Mesothelial cell of epicardium (in vitro differentiated cells): ENCODE measurements at places on chromosomes 3 and 15.

DNA sequence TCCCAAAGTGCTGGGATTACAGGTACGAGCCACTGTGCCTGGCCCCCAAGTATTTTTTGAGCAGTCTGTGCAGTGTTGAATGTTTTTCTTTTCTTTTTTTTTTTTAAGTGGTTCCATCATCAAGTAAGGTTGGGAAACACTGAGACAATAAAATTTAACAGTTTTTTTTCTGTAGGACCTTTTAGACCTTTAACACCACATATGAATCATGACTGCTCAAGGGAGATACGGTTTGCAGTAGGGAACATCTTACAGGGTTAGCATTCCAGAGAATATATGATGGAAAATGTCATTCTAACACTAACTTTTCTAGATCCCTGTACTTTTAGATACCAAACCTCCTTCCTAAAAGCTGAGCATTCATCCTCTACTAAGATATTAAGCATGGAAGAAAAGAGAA, 41.7 kb downstream of the SNX4 start:
- no peak overlapping the region for H3K4me3 ChIP-seq
- no peaks in the 10 kb centered on the region for H3K27me3 ChIP-seq
- no peaks in the 10 kb centered on the region for H3K4me1 ChIP-seq
- peaks cover 23% of the 10 kb centered on the region for H3K36me3 ChIP-seq
- DNase-seq, result no peak

GRCh38 chr15:48109856-48110531, 10.8 kb upstream of the SLC24A5 start:
- no peak for DNase-seq
- no peaks in the 10 kb centered on the region for H3K27me3 ChIP-seq
- H3K4me3 ChIP-seq, result no peak overlapping the region
- no peak overlapping the region for H3K27ac ChIP-seq
- peaks cover 34% of the 10 kb centered on the region for H3K4me1 ChIP-seq

DNA sequence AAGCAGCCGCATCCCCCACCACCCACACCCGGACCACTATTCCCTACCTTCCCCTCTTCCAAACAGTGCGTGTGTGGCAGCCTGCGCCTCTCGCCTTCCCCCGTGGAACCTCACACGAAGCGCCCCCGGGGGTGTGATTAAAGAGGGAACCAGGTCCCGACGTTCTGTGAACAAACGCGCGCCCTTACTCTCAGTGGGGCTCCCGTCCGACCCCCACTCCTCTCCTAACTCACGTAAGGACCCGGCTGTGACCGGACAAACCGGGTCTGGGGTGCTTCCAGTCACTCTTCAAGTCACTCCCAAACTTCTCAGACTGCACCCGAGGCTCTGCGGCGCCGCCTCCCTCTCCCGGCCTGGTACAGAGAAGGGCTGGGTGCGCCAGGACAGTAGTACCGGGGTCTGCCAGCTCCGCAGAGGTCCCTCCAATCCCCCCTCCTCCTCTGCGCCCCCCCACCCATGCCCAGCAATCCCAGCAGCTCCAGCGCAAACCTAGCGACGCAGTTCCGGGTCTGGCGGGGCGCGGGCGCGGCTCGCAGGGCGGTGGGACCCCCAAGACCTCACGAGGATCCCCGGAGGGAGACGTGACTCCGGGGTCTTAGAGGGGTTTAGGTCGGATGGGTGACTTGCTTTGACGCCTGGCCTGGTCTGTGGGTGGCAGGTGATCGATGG, 574 bp downstream of the DUOXA1 start:
- H3K4me1 ChIP-seq, result peaks cover 14% of the 10 kb centered on the region
- DNase-seq, result no peak
- no peak overlapping the region for H3K27ac ChIP-seq
- no peaks in the 10 kb centered on the region for H3K36me3 ChIP-seq
- H3K27me3 ChIP-seq, result peaks cover 94% of the 10 kb centered on the region

DNA sequence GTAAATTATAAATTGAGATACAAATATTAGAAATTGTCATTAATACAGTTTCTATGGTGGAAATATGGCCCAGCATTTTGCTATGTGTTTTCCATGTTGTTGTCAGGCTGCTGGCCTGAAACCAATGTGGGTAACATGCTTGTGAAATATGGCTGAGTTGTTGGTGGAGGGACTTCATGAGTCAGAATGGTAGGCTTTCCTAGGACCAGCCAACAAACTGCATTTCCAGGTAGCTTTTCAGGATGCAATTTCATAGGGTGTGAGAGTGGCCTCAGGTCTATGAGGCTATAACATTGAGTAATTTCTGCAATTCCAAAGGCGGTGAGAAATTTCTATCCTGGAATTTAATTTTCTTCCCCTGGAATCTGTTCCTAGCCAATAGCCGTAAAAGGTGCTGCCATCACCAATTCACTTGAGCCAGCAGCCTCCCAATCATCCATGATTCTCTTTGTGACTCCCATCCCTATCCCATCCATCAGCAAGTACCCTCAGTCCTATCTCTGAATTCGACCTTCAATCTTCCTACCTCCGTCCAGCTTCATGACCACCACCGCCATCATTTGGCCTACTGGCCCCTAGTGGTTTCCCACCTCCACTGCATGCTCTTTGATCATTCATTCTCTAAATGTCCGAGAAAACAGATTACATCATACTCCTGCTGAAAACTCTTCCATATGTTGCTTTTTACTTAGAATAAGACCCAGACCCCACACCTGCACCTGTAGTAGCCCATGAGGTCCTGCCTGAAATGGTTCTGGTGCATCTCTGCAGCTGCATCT, 276.6 kb upstream of the CFAP20DC start:
- no peak for DNase-seq
- H3K36me3 ChIP-seq, result no peaks in the 10 kb centered on the region
- H3K27me3 ChIP-seq, result peaks cover 12% of the 10 kb centered on the region
- H3K4me1 ChIP-seq, result peaks cover 2% of the 10 kb centered on the region
- no peak overlapping the region for H3K4me3 ChIP-seq
- no peak overlapping the region for H3K27ac ChIP-seq

- H3K27me3 ChIP-seq, result no peaks in the 10 kb centered on the region
- H3K36me3 ChIP-seq, result no peaks in the 10 kb centered on the region
- peaks cover 19% of the 10 kb centered on the region for H3K4me1 ChIP-seq
- H3K27ac ChIP-seq, result peak overlapping the region; percentile 47
- no peak for DNase-seq
Measured at GRCh38 chr3:29561651-29562149, 280.8 kb downstream of the RBMS3 start.

GRCh38 chr3:51538115-51538458, 432 bp upstream of the RAD54L2 start:
- peaks cover 18% of the 10 kb centered on the region for H3K4me1 ChIP-seq
- peak overlapping the region; percentile 91 for H3K4me3 ChIP-seq
- H3K27ac ChIP-seq, result peak overlapping the region; percentile 96
- DNase-seq, result no peak
- no peaks in the 10 kb centered on the region for H3K27me3 ChIP-seq

DNA sequence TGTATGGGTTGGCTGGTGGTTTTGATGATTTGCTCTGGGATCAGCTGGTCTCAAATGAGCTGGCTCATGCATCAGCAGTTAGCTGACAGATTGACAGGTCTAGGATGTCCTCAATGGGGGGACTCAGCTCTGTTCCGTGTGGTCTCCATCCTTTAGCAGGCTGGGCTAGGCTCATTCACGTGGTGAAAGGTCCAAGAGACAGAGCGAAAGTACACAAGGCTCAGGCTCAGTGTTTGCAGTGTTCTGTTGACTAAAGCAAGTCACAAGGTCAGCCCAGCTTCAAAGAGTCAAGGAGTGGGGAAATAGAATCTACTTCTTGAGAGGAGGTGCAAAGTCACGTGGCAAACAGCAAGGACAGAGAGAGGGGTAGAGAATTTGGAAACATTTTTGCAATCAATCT, 126.5 kb upstream of the CMC1 start:
- no peaks in the 10 kb centered on the region for H3K27me3 ChIP-seq
- H3K4me3 ChIP-seq, result no peak overlapping the region
- no peaks in the 10 kb centered on the region for H3K36me3 ChIP-seq
- H3K4me1 ChIP-seq, result no peaks in the 10 kb centered on the region
- H3K27ac ChIP-seq, result no peak overlapping the region
- DNase-seq, result no peak

- H3K27ac ChIP-seq, result no peak overlapping the region
- H3K36me3 ChIP-seq, result peaks cover 26% of the 10 kb centered on the region
- no peaks in the 10 kb centered on the region for H3K27me3 ChIP-seq
- DNase-seq, result no peak
- no peaks in the 10 kb centered on the region for H3K4me1 ChIP-seq
Measured at GRCh38 chr3:44932986-44933944, 42.7 kb downstream of the ZDHHC3 start.

DNA sequence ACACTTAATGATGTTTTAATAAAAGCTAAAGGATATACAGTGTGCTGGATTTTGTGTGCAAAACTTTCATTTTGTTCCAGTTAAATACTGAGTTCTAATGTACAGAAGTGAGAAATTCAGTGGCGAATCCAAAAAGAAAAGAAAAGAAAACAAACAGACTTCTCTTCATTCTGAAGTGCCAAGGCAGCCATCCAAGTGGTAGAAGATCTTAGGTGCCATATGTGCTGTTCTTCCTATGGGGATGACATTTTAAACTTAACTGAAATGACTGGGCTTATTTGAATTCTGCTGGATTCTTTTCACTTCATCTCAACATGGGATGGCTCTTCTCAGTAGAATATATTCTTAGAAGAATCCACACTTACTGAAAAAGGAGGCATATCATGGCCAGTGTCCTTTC, 416.5 kb downstream of the ROBO2 start:
- DNase-seq, result no peak
- H3K27ac ChIP-seq, result no peak overlapping the region
- H3K4me3 ChIP-seq, result no peak overlapping the region
- H3K4me1 ChIP-seq, result no peaks in the 10 kb centered on the region
- H3K27me3 ChIP-seq, result no peaks in the 10 kb centered on the region
- H3K36me3 ChIP-seq, result no peaks in the 10 kb centered on the region

DNA sequence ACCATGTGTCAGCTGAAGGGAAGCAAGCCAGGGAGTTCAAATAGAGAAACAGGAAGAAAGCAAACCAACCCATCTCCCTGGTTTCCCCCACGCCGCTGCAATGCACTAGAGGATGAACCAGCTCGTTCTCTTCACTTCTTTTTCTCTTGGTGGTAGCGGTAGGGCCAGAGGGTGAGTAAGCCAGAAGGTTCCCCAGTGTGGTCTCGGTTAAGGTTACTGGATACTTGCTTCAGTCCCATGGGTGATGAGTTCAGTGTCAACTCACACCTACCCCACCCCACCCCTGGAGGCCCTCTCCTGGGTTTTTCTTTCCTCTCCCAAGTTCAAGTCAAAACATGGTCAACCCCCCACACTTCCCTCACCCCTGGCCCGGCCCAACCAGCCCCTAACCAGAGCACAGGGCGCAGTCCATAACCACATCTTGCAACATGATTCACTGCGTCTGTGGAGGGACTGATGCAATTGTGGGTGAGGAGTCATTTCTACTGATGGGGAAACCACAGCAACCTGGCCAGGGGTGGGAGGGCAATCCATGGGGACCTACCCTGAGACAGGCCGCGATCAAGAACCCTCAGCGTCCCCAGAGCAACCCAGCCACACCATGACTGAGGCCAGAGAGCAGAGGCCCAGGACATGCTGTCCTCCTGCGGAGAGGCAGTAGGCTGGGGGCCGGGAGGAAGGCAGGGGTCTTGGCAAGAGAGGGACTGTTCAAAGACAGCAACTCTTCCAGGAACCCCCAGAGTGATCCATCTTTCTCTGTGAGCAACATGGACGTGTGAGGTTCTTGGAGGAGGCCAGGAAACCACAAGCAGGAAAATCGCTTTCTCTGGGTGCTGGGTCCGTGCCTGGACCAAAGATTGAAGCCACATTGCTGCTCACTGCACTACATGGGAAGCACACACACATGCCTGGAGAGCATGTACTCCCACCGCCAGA, 276.6 kb downstream of the UACA start:
- no peak overlapping the region for H3K4me3 ChIP-seq
- no peak for DNase-seq
- peaks cover 75% of the 10 kb centered on the region for H3K27me3 ChIP-seq
- H3K36me3 ChIP-seq, result no peaks in the 10 kb centered on the region
- no peak overlapping the region for H3K27ac ChIP-seq
- peaks cover 3% of the 10 kb centered on the region for H3K4me1 ChIP-seq

GRCh38 chr15:81897057-81897677, 148.7 kb downstream of the MEX3B start:
- H3K4me1 ChIP-seq, result peaks cover 8% of the 10 kb centered on the region
- no peak for DNase-seq
- no peak overlapping the region for H3K27ac ChIP-seq
- H3K27me3 ChIP-seq, result no peaks in the 10 kb centered on the region
- peaks cover 6% of the 10 kb centered on the region for H3K36me3 ChIP-seq

DNA sequence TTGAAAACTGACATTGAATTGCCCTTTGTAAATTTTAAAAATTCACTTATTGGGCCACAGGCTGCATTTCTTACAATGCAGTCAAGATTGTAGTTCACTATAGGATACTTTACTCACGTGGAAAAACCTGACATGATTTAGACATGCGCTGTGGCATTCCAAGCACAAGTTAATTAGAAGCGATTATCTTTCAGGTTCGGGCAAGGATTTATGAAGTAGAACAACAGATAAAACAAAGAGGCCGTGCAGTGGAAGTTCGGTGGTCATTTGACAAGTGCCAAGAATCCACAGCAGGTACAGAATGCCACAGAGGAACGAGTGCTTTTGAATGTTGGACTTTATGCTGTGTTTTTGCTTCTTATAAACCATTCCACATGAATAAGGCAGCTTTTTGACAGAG, 37.8 kb downstream of the GPR171 start:
- H3K4me1 ChIP-seq, result peaks cover 9% of the 10 kb centered on the region
- peaks cover 12% of the 10 kb centered on the region for H3K36me3 ChIP-seq
- no peak overlapping the region for H3K4me3 ChIP-seq

- no peaks in the 10 kb centered on the region for H3K27me3 ChIP-seq
- H3K4me3 ChIP-seq, result no peak overlapping the region
- DNase-seq, result no peak
- H3K36me3 ChIP-seq, result no peaks in the 10 kb centered on the region
Measured at GRCh38 chr3:152264378-152264777, 4.4 kb upstream of the MBNL1 start.

- peaks cover 50% of the 10 kb centered on the region for H3K36me3 ChIP-seq
- H3K4me1 ChIP-seq, result no peaks in the 10 kb centered on the region
- DNase-seq, result no peak
- H3K27me3 ChIP-seq, result no peaks in the 10 kb centered on the region
Measured at GRCh38 chr3:122553171-122553570, 10.9 kb downstream of the PARP9 start.

GRCh38 chr3:143538577-143538981, 309.7 kb downstream of the SLC9A9 start:
- H3K4me3 ChIP-seq, result no peak overlapping the region
- H3K27ac ChIP-seq, result no peak overlapping the region
- peaks cover 6% of the 10 kb centered on the region for H3K27me3 ChIP-seq
- peaks cover 13% of the 10 kb centered on the region for H3K4me1 ChIP-seq

- H3K4me3 ChIP-seq, result no peak overlapping the region
- peaks cover 9% of the 10 kb centered on the region for H3K27me3 ChIP-seq
- no peaks in the 10 kb centered on the region for H3K36me3 ChIP-seq
- peaks cover 9% of the 10 kb centered on the region for H3K4me1 ChIP-seq
Measured at GRCh38 chr3:66432767-66433521, 67.9 kb downstream of the LRIG1 start.

- no peak overlapping the region for H3K27ac ChIP-seq
- H3K27me3 ChIP-seq, result no peaks in the 10 kb centered on the region
- no peak for DNase-seq
- H3K4me1 ChIP-seq, result peaks cover 10% of the 10 kb centered on the region
- H3K4me3 ChIP-seq, result no peak overlapping the region
Measured at GRCh38 chr15:58279654-58280053, 141.5 kb downstream of the AQP9 start.
